Inflammatory macrophage (primary cell): ENCODE measurements at places on chromosomes 4 and X.
A peak's percentile ranks its signal among the peaks of the same experiment; 100 is the strongest.

DNA sequence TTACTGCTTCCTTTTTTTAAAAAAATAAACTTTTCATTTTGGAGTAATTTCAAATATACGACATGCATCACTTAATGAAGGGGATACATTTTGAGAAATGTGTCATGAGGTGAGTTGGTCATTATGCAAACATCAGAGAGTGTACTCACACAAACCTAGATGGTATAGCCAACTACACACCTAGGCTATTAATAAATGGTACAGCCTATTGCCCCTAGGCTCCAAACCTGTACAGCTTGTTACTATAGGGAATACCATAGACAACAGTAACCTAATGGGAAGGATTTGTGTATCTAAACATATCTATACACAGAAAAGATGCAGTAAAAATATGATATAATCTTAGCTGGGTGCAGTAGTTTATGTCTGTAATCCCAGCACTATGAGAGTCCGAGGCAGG, 29.1 kb downstream of the SETD7 start:
- DNase-seq: no peak

DNA sequence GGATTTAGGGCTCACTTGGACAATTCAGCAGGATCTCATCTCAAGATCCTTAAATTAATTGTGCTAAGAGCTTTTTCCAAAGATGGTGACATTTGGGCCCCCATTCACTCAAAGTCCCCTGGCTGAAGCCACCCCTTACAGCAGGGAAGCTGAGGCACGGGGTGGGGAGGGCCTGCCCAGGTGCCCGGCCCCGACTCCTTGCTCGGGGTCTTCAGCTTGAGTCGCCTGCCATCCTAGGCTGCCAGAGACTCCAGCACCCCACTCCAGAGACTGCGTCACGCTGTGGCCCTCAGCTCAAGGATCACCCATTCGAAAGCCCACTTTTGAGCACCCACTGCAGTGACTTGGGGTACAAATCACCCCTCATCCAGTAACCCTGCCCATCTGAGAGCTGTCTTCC, 39.2 kb upstream of the GPR78 start:
- no peak for DNase-seq

DNA sequence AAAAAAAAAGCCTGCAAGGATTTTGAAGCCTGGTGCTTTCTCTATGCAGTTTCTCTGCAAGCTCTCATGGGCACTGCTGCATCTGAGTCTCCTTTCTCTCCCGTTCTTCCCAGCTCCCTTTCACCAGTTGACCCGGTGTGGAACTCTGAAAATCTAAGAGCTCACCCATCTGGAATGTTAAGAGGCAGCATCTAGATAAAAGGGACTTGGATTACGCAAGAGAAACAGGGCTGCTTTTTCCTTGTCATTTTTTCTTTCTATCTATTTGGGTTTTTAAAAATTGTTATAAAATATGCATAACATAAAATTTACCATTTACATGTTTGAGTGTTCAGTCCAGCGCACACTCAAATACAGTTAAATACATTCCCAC, 95.2 kb upstream of the RPS6KA3 start:
- DNase-seq: no peak

- no peak for DNase-seq
Measured at GRCh38 chr4:175308236-175308635, 390.1 kb downstream of the ADAM29 start.

GRCh38 chrX:27254656-27255055, 208.5 kb downstream of the PPP4R3C start:
- peak; percentile 83 for DNase-seq

DNA sequence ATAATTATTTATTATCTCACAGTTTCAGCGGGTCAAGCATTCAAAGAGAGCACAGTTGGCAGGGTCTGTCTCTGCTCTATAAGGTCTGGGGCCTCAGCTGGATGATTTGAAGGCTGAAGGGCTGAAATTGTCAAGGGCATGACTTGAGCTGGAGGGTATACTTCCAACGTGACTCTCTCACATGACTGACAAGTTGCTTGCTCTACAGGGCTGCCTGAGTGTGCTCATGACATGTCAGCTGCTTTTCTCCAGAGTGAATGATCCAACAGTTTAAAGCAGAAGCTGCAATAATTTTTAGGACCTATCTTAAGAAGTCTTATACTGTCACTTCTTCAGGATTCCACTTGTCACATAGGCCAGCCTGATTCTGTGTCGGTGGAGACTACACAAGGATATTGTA, 51.2 kb downstream of the TIGD2 start:
- DNase-seq: peak; percentile 49

- no peak for DNase-seq
Measured at GRCh38 chrX:120377715-120378114, 15.8 kb downstream of the ATP1B4 start.

DNA sequence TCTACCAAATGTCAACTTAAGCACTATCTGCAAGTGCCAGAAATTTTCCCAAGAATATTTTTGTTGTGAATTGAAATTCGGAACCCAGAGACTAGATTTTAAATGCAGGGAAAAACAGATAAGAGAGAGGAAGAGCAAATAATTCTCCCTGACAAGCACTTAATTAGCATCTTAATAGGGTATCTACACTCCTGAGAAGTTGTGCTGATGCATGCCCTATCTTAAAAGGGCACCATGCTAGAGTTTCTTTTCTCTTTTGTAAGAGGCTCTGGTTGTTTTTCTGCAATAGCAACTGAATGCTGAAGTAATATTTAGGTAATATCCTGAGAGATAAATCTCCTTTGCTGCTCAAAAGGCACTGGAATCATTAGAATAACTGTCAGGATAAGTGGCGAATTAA, 139.9 kb upstream of the UGT8 start:
- no peak for DNase-seq

- DNase-seq: no peak
Measured at GRCh38 chrX:25084446-25084845, 68.7 kb upstream of the ARX start.

- no peak for DNase-seq
Measured at GRCh38 chrX:41664375-41664901, 24.3 kb upstream of the GPR34 start.

- DNase-seq: no peak
Measured at GRCh38 chrX:87409113-87409841, 108.3 kb upstream of the KLHL4 start.

- peak; percentile 93 for DNase-seq
Measured at GRCh38 chr4:13484122-13484748, at the start of gene RAB28. TSS of gene RAB28 (minus strand) at chr4:13484340.

GRCh38 chr4:147550626-147551246, 66.5 kb upstream of the TMEM184C start:
- DNase-seq: no peak
